Stimulated activated CD4-positive, alpha-beta T cell treated with anti-CD3 and anti-CD28 coated beads, Interleukin-15, amount 100 ng/mL, for 1 hour (primary cell): ENCODE measurements at places on chromosomes 7 and 10.
A peak's percentile ranks its signal among the peaks of the same experiment; 100 is the strongest.

DNA sequence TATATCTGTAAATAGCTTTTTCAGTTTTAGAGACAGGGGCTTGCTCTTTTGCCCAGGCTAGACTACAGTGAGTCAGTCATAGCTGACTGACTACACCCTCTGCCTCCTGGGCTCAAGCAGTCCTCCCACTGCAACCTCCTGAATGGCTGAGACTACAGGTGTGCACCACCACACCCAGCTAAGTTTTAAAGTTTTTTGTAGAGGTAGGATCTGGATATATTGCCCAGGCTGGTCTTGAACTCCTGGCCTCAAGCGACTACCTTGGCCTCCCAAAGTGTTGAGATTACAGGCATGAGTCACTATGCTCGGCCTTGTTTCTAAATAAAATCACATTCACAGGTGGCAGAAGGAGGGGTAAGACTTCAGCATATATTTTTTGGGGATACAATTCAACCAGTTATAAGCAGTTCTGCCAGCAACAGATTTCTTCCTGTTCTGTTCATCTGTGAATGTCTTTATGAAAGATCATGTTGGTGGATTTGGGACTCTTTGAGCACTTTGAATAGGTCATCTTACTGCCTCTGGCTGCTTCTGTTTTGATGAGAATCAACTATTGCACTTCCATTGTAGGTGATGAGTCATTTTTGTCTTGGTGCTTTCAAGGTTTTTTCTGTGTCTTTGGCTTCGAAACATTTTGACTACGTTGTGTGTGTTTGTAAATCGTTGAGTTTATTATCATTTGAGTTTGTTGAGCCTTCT is 15.7 kb downstream of the RBM33 start:
- DNase-seq: no peak

DNA sequence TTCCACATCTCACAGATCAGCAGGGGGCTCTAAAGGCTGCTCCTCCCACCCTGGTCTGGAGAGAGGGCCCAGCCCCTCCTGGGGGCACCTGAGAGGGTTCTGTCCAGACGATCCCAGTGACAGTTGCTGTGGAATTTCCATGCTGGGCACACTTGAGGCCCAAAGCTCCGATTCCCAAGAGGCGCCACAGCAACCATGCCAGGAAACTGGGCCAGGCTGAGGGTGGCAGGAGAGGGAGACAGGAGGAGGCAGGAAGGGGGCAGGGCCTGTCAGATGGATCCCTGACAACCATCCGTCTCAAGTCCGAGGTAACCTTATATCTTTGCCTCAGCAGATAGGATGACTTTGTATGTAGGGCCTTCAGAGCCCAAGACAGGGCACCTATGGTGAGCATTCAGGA is 4.3 kb upstream of the NOS3 start:
- DNase-seq: no peak

DNA sequence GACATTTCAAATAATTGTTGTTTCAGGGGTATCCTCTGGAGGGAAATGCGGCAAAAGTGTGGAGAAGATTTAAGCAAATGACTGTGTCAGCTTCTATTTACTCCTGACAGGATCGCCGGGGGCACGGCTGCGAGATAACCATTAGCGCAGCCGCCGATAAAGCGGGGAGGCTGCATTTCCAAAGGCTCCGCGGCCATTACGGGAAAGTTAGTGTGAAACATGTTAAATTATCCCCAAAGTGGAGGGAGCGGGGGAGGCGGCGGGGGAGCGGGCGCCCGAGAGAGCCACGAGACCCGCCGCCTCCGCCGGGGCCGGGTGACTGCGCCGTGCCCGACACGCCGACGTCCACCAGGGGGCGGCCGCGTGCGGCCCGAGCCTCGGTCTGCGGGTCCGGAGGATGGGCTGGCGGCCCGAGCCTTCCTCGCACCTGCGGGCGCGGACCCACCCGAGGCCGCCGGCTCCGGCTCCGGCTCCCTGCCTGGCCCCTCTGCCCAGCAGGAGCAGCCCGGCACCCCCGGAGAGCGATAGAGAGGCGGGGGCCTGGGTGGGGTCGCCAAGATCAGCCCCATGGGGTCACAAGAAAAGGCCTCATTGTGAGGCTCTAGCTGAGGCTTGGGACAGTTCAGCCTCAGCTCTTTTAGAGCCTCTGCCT is 74.4 kb upstream of the PAX2 start:
- DNase-seq: peak; percentile 13

- DNase-seq: no peak
Measured at GRCh38 chr7:125664625-125665024, 735.0 kb upstream of the POT1 start.

DNA sequence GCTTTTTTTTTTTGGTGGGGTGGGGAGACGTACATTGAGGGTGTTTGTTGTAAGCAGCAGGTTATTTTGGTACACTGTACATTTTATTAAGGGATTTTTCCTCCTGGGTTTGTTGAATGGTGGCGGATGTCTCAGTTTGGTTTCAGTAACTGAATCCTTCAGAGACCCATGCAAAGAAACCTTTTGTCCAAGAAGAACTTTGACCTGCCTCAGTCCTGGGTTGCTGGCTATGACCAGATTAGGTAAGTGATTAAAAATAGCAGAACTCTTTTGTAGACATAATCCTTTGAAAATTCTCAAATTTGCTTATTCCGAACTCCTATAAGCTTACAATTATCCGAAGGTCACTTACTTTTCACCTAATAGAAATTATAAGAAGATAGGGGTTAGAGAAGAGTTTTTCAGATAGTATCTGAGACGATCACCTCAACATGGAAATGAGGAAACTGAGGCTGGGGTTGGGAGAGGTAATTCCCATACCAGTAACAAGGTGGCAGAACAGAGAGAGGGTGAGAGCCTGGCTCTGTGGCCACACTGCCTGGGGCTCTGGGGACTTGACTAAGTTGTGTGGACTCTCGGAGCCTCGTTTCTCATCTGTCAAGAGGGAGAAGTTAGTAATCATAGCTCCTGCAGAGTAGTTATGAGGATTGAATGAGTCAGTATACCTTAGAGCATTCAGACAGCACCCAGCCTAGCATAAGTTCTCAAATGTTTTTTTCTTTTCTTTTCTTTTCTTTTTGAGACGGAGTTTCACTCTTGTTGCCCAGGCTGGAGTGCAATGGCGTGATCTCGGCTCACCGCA is 87.4 kb downstream of the CCNY start:
- no peak for DNase-seq

GRCh38 chr10:80603516-80603915 is 65.8 kb downstream of the SH2D4B start:
- DNase-seq: no peak

GRCh38 chr10:18438361-18439126 is 212.8 kb downstream of the NSUN6 start:
- no peak for DNase-seq

DNA sequence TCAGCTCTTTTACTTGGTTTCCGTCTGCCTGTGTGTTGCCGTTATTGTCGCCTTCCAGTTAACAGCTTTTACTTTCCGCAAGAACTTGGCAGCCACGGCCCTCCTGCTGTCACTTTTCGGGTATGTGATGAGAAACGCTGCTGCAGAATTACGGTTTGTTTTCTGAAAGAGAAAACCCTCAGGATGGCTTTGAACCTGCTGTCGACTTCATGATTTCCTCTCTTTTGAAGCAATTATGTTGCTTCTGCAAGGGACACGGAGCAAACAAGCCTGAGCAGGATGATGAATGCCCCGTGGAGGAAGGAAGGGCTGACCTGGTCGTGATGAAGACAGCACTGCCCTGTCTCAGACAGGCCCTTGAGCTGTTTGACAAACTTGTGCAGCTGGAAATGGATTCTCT is 339.8 kb downstream of the ABCA13 start:
- DNase-seq: no peak

- no peak for DNase-seq
Measured at GRCh38 chr7:70229242-70229641, 631.0 kb downstream of the AUTS2 start.

DNA sequence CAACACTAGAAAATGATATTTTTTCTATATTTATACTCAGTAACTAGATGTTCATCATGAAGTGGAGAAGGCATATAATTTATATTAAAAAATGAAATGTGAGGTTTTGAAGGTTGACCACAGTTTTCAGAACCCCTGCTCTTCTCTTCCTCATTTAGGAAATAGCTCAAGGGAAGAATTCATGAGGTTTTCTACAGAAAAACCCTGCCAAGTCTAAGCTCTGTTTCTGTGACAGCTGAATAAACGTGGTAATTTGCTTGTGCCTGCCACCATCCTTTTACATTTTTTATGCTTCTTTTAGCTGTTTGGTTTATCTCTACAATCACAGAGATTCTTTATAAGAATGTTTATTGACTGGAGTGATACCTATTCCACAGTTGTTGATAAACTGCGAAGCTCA is 630.3 kb upstream of the POT1 start:
- no peak for DNase-seq
